ENCODE measurements at places on chromosomes 12 and 14.

DNA sequence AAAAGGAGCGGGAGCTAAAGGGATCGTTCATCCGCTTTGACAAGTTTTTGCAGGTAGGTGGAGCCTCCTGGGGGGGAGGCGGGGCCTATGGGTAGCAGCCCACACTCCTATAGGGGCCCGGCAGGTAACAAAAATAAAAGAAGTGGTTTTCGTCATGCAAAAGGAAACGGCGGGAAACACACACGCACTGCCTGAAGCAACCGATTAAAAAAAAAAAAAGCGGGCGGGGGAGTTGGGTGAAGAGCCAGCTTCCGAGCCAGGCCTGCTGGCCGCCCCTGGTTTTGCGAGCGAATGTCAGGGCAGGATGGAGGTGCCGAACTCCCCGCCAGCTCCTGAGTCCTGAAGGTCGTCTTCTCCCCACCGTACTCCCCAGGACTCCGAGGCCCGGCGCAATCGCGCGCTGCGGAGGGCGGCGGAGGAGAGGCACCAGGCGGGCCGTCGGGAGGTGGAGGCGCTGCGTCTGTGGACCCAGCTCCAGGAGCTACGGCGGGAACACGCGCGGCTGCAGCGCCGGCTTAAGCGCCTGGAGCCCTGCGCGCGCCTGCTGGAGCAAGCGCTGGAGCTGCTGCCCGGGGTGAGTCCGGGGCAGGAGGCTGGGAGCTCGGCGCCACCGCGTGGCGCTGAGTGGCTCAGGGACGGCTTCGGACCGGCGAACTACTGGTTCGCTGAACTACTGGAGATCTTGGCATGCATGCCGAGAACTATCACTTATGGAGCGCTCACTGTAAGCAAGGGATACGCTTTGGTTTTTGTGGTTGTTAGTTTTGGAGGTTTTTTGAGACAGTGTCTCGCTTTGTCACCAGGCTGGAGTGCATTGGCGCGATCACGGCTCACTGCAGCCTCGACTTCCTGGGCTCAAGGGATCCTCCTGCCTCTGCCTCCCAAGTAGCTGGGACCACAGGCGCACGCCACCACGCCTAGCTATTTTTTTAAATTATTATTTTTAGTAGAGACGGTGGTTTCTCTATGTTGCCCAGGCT lies 3.6 kb downstream of the CFAP73 start:
- peak; percentile 52 for DNase-seq

DNA sequence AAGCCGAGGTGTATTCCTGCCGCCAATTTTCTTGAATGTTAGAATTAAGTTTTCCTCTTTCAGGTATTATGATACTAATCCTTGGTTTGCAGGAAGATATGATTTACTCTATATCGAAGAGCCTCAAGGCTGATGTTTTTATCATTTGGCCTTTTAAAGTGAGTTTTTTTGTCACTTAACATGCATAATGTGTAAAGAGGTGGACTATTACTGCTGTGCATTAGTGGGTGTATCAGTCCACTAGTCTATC lies 11.1 kb upstream of the TMPO start:
- no peak for DNase-seq

- no peak for DNase-seq
Observed at GRCh38 chr14:102280376-102280962, 24.5 kb downstream of the MOK start.

DNA sequence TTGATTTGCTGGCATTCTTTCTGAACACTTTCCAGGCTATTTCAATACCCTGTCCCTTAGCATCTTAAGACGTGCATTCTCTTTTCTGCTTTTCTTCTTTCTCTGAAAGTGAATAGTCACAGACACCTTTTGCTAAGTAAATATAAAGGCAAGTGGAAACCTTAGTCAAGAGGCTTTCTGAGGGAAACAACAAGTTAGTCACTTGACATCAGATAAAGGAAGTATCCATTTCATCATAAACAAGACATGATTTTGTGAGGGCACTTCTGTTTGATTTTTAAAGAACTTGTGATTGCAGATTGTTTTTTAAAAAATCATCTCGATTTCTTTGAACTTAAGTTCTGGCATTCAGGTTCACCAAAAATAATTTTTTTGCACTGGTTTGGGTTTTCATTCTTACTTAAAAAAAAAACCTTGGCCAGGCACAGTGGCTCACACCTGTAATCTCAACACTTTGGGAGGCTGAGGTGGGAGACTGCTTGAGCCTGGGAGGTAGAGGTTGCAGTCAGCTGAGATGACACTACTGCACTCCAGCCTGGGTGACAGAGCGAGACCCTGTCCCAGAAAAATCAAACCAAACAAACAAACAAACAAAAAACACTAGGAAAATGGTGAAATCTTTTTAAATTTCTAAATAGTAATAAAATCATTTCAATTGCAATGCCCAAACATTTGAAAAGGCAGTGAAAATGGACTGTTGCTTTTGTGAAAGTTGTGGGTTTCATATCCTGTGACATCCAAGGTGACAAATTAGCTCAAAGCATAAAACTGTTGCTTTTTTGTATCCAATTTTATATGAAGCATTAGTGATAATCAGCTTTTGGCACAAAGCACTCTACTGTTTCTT lies 8.3 kb upstream of the KLHL42 start:
- DNase-seq, result no peak

DNA sequence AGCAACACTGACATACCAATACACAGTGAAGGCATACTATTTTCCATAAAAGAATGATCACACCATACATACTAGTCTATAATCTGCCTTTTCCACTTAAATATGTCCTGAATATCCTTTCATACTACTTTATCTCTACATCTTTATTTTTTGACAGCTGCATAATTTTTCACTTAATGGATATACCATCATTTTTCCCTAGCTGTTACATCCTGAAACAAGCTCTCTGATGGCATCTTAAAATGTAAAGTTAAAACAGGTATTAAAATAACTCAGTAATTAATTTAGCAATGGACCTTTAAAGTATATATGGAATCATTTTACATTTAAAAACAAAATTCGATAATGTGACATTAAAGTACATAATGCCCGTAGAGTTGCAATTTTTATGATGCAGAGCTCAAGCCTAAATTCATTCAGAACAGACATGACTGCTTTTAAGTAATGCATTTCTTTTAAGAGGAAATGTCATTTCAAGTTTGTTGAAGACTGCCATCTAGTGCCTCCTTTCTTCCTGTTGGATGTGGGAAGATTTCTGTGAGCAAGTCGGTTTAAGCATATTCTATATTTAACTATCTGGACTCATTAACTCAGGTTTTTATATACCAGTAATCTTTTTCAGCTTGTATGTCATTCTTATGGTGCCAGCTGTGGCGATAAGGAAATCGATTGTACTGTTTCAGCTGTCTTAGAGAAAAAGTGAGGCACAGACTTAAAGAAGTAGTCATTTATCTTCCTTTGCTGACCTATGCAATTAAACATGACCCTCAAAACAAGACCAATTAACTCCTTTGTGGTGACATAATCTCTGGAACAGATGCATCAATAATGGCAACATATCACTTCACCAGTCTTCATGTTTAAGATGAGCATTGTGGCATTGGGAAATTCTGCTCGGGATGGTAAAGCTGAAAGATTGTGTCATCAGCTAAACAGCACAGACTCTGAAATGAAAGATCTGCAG lies 20.3 kb downstream of the PRICKLE1 start:
- DNase-seq, result no peak

DNA sequence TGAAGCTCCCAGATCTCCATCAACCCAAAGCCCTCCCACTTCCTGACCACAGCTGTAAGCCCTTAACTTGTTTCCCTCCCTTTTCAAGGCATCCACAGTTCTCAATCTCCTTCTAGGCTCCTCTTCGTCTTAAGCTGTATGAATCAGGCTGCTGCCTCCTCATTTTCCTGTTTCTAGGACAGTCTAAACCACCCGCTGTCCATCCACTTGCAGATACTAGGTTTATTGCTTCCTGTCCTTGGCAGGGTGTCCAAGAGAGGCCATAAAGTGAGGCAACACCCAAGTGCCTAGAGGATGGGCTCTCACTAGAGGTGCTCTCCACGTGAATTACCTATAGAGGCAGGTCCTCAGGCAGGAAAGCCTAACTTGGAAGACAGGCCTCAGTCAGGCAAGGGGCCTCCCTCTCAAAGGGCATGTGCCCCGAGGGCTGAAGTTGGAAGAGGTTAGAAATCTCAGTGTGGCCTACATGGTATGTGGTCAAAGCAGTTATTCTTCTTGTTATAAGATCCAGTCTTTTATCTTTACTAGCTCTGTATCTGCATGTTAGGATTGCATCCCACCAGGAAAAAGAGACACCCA lies 8.8 kb upstream of the TMEM106C start:
- DNase-seq, result no peak

- DNase-seq, result no peak
Observed at GRCh38 chr14:55893705-55894104, 224.5 kb upstream of the PELI2 start.

DNA sequence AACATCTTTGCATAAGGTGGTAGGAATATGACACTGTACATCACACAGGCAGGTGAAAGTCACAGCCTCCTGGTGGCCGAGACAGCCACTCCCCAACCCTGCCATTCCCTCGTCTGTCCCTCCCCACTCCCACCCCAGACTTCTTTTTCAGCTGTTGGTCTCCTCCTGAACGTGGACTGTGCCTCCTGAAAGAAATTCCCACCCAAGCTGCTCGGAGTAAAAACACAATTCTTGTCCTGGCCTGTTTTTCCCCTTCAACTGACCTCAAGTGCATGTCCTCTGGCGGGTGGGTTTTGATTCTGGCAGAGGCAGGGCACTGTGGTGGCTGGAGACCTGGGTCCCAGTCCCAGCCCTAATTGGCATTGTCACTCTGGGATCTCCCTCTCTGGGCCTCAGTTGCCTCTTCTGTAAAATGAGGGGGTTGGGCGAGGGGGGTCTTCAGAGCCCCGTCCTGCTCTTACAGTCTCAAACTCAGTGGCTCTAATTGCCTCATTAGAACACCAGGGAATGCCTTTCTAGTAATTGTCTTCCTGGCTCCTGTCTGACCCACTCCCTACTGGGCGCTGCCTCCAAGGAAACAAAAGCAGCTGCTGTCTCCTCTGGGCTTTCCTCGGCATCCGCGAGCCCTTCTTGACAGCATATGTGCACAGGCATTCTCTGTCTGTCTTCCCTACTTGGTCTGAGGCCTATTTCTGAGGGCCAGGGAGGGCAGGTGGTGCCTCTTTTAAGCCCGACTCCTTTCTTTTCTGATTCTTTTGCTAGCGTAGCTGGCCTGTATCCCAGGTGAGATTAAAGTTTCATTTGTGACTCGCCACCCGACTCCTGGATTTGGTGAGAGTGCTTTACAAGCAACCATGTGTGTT lies 186.6 kb upstream of the RMST start:
- DNase-seq, result no peak

GRCh38 chr12:59484575-59484974 lies 111.3 kb upstream of the SLC16A7 start:
- no peak for DNase-seq

DNA sequence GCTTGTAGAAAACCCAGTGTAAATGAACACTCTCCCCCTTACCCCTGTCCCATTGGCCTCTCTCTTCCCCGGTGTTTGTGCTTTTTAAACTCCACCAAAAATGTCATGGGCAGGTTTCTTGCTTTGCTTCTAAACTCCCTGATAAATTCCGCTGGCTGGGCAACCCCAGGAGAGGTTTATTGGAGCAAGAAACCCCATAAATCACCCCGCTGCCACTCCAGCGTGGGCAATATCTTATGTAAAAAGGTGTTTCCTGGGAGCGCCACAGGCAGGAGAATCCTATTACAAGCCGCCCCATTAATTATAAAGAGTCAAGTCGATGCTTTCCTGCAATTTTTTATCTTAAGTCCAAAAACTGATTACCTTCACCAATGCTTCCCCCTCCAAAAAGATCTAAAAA lies 22.8 kb downstream of the LHX5 start:
- no peak for DNase-seq

GRCh38 chr12:77079631-77080030 lies 14.3 kb upstream of the E2F7 start:
- no peak for DNase-seq

DNA sequence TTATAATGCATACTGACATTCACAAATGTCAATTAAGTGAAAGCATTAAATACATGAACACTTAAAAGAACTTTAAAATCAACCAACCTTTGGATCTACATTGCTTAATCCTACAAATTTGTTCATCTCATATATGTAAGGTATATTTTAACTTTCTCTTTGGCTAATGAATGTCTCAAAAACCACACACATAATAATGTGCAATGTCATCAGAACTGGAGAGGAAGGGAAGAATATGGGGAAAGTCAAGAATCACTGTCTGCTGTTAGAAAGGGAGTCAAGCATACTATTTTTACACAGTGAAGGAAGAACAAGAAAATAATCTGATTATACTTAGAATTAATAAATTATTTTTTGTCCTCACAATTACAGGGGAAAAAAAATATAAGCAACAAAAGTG lies 4.9 kb downstream of the GMFB start:
- DNase-seq, result no peak

DNA sequence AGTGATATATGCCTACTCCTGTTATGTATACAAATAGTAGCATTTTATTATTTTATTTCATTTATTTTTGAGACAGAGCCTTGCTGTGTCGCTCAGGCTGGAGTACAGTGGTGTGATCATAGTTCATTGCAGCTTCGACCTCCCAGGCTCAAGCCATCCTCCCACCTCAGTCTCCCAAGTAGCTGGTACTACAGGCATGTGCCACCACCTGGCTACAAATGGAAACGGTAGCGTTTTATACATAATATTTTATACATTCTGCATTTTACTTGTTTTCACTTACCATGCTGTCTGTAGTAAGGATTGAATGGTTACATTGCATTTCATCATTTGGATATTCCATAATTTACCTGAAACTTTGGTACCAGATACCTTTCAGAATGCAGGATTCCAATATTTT lies 14.1 kb downstream of the C1R start:
- DNase-seq, result no peak

GRCh38 chr12:67661311-67662021 lies 12.9 kb downstream of the DYRK2 start:
- DNase-seq, result no peak

- no peak for DNase-seq
Observed at GRCh38 chr12:104095289-104095688, 31.0 kb downstream of the HCFC2 start.

DNA sequence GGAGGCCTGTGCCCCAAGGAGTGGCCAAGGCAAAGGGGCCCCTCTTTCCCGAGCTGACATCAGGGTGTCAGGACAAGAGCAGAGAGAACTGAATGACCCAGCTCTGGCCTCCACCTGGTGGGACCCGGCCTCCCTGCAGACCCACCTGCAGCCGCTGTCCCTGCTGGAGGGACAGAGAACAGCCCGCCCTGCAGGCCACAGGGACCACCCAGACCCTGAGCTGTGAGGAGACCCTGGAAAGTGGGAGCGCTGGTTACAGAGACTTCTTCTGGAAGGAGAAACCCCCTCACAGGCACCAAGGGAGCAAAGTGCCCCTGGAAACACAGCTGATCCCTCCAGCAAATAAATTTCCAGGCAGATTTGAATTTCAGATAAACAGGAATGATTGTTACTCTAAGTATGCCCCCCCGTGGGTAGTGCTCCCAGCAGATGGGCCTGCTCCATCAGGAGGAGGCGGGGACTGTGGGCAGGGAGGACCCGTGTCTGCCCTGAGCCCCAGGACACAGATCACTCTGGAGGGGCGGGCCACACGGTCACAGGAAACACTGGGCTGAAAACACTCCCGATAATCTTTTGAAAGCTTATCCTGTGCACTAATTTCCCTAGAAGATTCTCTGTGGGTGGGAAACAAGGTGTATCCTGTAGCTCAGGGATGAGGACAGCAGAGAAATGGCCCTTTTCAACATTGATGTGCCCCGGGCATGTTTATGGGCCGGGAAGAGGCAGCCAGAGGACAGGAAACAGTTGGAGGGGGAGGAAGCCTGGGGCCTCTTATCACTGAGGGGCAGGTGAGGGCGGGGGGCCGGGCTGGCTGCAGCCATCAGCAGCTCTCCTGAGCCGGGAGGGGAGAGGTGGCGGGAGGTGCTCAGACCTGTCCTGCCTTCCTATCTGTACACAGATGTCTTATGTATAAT lies 276.0 kb downstream of the ADGRD1 start:
- DNase-seq, result no peak

Data from stimulated activated CD4-positive, alpha-beta T cell treated with anti-CD3 and anti-CD28 coated beads, Interleukin-1b, Interleukin-23, amount 100 ng/mL, for 4 hours (primary cell).